ENCODE measurements at places on chromosomes 2 and 18.
A peak's percentile ranks its signal among the peaks of the same experiment; 100 is the strongest.

DNA sequence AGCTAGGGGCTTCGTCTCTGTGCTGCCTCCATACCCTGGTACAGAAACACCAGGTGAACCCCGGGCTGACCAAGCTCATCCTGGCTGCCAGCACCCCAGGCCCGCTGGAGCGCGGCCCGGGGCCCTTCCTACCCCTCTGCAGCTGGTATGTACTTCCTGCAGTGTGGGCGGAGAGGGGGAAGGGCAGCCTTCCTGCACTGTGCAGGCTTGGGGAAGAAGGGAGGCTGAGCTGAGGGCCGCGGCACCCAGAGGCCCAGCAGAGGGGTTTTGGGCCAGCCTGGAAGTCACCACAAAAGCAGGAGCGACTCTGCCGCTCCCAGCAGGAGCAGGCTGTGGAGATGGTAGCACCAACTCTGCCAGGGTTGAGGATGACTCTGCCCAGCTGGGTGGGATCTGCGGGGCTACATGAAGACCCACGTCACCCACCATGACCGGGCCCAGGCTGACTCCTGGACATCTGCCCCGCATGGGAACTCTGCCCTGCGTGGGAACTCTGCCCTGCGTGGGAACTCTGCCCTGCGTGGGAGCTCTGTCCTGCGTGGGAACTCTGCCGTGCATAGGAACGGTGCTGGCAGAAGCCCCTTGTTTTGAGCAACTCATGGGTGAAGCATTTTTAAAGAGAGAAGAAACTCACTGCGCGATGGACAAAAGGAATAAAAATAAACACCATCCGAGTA is 273.3 kb downstream of the NDUFA10 start:
- DNase-seq = no peak

DNA sequence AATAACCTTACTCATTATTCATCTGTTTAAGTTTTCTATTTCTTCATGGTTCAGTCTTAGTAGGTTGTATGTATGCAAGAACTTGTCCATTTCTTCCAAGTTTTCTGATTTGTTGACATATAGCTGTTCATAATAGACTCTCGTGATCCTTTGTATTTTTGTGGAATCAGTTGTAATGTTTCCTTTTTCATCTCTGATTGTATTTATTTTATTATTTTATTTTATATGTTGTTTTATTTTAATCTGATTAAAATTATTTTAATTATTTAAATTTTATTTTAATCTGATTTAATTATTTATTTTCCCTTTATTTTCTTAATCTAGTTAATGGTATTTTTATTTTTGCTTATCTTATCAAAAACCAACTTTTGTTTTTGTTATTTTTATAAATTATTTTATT is 43.5 kb upstream of the SLC9A2 start:
- DNase-seq = no peak

DNA sequence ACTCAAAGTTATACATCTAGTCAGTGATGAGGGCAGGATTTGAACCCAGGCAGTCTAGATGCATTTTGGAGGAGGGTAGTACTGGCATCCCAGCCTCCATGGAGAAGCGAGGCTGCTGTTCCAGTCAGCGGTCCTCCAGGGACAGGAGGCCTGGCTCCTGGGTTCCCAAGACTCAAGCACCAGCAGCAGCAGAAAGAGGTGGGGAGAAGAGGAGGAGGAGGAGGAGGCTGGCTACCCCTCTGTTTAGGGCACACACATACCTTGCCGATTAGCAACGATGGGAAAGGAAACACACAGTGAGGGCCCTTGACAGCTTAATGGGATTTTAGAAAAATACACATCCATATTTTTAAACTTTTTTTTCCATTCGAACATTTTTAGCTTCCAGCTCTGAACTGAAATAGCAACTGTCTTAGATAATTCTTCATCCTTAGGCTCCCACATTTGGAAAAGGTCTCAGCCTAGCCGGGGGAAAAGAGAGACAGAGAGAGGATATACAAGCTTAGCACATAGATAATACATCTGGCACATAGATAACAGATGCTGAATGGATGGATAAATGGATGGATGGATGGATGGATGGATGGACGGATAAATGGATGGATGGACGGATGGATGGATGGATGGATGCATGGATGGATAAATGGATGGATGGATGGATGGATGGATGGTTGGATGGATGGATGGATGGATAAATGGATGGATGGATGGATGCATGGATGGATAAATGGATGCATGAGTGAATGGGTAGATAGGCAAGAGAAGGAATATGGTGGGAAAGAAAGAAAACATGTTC is 87.9 kb downstream of the LBH start:
- no peak for DNase-seq

DNA sequence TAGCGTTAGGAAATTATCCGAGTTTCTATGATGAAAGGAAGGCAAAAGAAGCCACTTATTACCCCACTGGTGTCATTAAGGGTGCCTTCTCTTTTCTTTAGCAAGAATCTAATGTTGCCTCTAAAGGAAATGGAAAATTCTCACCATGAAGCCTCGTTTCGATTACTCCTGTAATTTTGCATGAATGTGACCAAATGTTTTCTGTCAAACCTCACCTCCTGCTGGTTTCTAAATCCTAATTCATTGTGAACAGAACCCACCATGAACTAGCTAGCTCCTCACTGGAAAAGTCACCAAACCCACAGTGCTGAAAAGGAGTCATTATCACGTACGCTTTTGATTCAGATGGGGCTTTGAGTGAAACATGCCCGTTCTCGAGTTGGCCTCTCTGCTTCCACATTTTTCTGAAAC is 119.9 kb downstream of the COPS8 start:
- DNase-seq = no peak

GRCh38 chr2:39871291-39871761 is 92.3 kb upstream of the THUMPD2 start:
- no peak for DNase-seq

DNA sequence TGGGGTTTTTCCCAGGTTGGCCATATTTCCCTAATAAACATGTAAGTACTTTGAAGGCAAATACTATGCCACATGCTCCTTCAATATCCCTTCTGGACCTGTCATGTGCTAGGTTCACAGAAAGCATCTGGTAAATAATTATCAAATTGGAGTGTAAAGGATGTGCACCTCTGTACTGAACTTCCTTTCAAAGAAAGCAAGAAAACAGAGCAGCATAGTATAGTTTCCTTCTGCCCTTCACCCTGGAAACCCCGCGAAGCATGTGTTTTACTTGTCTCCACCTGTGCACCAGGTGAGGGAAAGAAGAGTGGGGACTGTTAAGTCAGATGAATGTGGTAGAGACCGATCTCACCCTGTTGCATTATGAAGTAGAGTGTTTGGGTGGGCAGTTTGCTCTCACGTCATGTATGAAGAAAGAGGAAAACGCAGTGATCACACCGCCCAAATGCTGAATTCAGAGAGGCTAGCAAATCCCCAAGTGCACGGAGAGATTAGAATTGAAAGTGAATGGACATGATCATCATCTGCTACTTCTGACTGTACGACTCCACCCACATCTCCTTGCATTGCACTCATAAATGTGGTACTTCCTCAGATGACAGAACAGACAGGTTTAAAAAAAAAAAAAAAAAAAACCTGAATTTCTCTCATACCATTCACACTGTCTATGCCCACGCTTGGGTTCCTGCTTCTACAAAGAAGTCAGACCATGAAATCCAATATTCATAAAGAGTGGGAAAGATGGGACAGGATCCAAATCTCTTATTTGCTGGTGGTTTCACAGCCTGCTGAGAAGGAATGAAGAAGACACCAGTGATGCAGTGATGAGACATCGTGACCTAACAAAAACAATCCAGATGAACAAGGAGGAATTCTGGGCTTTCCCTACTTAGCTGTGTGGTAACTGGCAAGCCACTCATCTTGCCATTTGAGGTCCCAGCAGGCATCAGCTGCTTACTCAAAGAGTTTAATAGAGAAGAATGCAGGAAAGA is 448.6 kb downstream of the BCL11A start:
- DNase-seq = no peak

DNA sequence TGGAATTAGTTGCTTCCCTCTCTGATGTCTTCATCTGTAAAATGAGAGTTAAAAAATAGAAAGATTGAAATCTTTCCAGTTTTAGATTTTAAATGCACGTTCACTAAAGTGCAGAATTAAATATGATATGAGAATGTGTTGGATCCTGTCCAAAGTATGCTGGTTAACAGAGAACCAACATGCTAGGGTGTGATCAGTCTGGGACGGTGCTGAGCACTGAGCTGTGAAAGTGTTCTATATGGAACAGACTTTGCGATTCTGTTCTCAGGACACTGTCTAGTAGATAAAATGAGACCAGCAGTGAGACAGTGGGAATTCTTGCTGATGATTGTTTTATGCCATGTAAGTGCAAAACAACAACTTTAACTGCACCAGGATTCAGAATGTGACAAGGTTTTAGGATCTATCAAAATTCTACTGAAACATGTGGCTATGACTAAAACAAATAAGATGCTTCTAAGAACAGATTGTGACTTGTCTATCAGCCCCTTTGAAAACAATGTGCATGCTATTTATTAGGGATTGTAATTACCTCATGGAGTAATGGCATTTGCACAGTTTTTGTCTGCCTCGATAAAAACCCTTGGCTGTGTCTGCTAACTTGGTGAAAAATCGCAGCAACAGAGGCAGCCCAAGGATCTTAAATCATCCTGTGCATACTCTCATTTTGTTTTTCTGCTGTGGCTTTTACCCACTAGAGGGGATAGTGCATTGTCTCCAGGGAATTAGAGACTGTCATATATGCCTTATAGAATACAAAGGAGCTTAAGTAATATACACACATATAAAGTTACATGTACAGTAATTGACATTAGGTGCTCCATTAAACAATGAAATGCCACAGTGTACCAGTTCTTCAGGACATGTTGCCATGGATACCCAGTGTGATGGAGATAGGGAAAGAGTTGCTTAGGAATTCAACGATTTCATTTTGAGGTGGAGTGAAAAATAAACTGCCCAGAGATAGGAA is 55.1 kb downstream of the MAP3K20 start:
- no peak for DNase-seq

DNA sequence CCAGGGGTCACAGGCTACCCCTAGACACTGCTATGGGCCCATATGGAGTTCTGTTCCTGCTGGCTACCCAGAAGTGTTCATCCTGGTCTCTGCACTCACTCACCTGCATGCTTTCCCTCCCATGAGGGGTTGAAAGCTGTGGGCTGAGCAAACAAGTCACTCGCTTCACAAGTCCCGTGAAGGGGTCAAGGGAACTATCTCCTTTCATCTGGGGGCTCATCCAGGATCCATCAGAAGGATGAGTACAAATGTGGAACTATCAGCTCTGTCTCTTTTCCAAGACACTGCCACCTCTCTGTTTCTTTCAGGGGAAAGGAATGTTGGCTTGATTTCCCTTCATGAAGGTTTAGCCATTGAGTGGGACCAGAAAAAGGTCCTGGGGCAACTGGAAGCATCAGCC is 21.7 kb downstream of the SULT1C4 start:
- no peak for DNase-seq

DNA sequence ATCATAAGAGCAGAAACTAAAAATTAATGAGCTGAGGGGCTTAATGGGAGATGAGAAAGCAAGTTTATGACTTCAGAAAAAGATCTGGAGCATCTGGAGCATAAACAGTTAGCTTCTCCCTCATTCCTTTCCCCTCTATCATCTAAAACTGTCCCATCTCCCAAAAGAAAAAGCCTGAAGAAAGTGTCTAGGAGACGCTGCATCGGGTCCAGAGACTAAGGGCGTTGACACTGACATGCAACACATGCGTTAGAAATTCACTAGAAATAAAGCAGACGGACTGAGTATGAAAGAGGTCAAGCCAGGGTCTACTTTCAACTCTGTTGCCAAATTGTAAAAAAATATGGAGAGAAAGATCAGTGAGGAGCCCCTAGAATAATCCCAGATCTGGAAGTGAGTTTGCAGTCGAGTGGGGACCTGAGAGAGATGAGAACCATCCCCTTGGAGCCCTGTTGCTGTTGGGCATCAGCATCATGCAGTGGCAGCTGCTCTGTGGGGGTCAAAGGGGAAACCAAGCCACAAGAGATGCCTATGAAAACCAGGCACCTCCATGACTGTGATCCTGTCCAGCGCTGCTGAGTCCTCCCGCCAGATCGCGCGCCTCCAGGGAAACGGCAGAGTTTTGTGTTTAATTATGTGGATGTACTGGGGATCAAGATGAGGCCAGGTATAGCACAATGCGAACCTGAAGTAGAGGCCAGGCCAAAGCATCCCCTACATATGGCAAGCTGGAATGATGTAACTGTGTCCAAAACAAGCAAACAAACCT is 13.9 kb downstream of the ANTXR1 start:
- DNase-seq = no peak

DNA sequence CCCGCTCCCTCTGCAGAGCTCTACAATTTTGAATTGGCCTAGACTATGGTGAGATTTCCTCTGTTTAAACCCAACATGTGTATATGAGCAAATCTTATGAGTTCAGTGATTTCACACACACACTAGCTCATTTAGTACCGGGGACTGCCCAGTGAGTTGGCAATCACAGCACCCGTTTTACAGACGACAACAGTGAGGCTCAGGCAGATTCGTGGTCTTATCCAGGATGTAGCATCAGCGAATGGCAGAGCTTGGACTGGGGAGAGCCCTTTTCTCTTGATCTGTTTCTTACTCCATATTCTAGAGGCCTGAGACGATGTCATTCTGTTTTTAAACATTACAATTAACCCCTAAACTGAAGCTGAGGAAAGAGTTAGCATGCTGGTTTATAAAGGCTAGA is 419.9 kb downstream of the NBAS start:
- DNase-seq = no peak

DNA sequence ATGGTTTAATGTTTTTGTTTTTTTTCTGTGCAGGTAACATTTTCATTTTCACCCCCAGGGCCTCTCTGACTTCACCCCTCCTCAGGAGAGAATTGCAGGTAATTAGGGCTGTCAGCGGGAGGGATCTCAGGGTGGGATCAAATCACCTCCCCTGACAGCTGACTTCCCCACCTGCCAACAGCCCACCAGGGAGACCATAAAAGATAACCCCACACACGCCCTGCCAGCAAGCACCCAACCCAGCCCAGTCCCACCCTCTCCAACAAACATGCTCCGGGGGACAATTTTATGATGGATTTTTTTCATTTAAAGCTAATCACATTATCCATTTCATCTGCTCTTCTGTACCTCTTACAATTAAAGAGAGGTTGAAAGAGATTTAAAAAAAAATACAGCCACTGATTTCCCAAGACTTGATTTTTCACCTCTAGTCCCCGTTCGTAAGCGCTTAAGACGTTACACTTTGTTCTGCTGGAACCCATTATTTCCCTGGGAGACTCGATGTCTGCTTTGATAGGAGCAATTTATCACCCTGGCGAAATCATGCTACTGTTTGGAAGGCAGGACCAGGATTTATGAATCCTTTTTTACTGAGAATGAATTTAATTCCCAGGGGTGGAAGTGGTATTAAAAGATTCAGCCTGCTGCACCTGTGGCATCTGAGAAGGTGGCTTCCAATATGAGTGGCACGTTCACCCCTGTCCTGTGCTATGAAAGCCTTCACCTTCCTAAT is 232.9 kb upstream of the ID2 start:
- peak; percentile 40 for DNase-seq

GRCh38 chr2:61448229-61448628 is 22.7 kb downstream of the USP34 start:
- DNase-seq = no peak

Measured in NCI-H2081 treated with DMSO at 0.1 percent for 48 hours (cell line).